ENCODE measurements at places on chromosomes 16 and 17.
A peak's percentile ranks its signal among the peaks of the same experiment; 100 is the strongest.

- no peak for DNase-seq
Measured at GRCh38 chr16:29705030-29705429, 26.1 kb downstream of the QPRT start.

GRCh38 chr17:1511756-1512321 lies 4.6 kb downstream of the INPP5K start:
- no peak for DNase-seq

- no peak for DNase-seq
Measured at GRCh38 chr17:3666516-3666915, 1.9 kb downstream of the TAX1BP3 start.

- no peak for DNase-seq
Measured at GRCh38 chr17:39706921-39707337, 7.1 kb downstream of the ERBB2 start.

- peak; percentile 61 for DNase-seq
Measured at GRCh38 chr17:63919311-63919723, 678 bp upstream of the GH1 start.

- peak; percentile 30 for DNase-seq
Measured at GRCh38 chr16:12573730-12574383, 229.8 kb downstream of the CPPED1 start.

GRCh38 chr17:40178021-40178601 lies 841 bp downstream of the RAPGEFL1 start:
- DNase-seq: no peak

- DNase-seq: no peak
Measured at GRCh38 chr17:33225994-33226393, 67.1 kb downstream of the ASIC2 start.

- DNase-seq: no peak
Measured at GRCh38 chr17:31499771-31500554, 108.5 kb downstream of the RAB11FIP4 start.

- DNase-seq: no peak
Measured at GRCh38 chr16:55120826-55121225, 190.2 kb downstream of the IRX5 start.

- DNase-seq: no peak
Measured at GRCh38 chr17:70239391-70239826, 70.1 kb downstream of the KCNJ2 start.

DNA sequence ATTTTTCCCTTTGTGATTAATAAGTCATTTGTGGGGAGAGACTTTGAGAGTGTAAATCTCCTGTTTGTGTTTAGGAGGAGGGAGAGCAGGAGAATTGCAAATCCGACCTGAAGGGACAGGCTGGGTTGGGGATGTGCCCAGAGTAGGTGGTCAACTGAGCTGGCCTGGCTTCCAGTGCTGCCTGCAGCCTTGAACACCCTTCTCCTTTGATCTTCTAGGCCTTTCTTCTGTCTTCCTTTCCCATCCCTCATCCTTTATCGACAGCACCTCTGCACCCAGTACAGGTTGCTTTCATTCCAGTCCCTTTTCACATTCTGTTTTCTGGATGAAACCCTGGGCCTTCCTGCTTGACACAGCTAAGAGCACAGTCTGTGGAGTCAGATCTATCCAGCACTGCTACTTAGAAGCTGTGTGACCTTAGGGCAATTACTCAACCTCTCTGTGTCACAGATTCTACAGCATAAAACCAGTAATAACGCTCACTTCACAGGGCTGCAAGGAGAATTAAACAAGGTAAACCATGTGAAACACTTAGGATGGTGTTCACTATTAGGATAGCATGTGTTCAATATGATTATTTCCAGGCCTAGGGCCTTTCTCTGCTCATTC lies 1.0 kb upstream of the CSNK2A2 start:
- DNase-seq: no peak

DNA sequence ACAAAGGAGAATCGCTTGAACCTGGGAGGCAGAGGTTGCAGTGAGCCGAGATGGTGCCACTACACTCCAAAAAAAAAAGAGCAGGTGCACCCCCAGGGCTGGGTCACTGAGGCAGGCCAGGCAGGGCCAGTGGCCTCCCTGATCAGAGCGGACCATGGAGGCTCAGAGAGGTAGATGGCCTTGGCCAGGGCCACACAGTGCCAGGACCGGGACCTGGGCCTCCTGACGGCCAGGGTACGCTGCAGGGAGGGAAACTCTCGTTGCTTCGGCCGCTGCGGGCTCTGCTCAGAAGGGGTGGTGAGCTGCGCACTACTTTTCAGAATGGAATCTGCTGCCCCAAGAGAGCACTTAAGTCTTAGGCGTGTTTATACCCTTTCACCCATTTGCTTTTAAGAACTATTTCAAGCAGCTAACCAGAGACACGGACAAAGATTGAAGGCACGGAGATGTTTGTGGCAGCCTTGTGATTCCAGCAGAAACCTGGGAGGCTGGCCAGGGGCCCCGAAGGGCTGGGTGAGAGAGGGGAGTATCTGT lies 17.1 kb downstream of the MYO1C start:
- no peak for DNase-seq

DNA sequence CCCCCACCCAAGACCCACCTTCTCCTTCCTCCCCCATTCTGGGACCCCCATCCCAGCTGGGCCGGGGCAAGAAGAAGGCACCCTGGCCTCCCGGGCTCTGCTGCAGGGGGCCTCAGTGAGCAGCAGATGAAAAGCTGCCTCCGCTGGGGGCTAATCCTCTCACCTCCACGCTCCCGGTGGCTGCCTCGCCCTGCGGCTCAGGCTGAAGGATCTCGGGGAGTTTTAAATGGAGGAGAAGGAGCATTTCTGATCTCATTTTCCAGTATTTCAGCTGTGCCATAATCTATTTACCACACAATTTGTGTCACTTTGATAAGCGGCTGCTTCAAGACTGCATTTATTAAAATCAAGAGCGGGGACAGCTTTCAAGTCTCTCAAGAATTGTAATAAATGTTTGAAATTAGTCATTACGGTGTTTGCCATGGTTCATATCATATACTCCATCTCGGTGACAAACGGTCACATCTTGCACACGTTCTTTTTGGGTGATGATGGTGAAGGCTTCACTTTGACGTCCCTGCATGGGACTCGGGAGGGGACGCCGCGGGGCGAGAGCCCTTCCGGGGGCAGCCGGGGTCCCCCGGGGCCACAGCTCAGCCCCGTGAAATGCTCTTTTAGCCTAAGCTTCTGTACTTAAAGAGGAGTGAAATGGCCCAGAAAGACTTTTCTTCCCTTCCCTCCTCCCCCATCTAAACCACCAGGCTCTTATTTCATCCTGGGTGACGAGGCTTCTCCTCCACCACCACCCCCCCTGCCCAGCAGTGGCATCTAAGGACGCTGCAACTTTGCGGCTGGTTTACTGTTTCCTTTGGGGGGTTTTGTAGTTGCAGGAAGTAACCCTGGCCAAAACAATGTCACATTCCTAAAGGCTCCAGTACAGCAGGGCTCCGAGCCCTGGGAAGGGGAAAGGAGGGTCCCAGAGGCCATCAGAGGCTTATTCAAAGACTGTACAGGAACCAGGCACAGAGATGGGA lies 313.1 kb upstream of the TNRC6C start:
- DNase-seq: peak; percentile 25

GRCh38 chr16:67516296-67517154 lies 12.1 kb upstream of the RIPOR1 start:
- no peak for DNase-seq

DNA sequence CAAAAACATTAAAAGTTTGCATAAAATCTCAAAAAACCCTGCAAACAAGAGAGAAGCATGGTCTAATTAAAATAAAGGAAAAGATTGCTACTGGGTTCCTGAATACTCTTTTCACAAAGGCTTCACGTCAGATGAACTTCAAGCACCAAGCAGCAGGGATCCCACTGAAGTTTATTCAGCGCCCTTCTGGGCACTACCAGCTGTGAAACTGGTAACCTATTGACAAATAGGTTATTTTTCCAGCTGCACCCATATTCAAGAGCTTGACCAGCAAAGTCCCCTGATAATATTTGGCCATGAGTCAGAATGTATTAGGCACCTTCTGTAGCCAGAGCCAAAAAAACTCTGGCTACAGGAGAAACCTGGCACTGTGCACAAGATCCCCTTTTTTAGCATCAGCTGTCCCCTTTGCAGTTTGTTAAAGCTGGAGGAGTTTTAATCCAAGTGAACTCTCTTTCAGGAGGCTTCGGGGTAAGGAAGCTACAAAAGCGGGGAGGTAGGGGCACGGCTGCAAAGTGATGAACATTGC lies 60.3 kb downstream of the GRIN2A start:
- DNase-seq: no peak

- DNase-seq: no peak
Measured at GRCh38 chr17:59804901-59805465, 87.8 kb downstream of the TUBD1 start.

- DNase-seq: peak; percentile 42
Measured at GRCh38 chr17:39547713-39548478, 59.8 kb downstream of the NEUROD2 start.

DNA sequence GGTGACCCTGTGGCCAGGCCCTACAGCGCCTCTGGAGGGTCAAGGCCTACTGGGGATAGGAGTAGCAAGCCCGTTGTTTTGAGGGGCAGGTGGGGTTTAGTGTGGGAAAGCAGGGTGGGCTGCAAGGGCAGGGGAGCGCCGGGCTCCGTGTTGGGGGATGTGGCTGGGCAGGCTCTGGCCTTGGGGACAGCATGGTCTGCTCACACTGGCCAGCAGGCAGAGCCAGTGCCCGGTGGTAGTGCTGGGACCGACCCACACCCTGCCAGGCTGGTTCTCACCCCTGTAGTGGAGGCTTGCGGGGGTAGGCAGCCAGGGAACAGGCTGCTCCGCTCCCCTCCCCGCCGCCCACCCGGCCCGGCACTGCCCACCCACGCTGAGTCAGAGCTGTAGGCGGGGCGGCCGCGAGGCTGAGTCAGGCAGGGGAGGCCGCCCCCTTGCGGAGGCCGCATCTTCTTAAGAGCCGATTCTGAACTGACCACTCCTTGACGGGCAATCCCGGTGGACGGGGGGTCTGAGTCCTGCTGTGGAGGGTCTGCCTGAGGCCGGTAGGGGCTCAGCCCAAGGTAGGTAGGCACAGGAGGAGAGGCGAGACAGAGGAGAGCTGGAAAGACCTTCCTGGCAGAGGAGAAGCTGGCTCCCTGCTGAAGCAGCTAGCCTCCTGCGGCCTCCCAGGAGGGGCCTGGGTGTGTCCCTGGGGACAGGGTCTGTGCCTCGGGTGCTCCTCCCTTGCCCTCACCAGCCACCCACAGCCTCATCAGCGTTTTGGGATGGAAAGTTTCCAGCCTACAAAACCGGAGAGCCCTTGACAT lies 62.4 kb downstream of the BAIAP2 start:
- DNase-seq: peak; percentile 26

GRCh38 chr16:57809276-57810196 lies 7.2 kb upstream of the KIFC3 start:
- no peak for DNase-seq

DNA sequence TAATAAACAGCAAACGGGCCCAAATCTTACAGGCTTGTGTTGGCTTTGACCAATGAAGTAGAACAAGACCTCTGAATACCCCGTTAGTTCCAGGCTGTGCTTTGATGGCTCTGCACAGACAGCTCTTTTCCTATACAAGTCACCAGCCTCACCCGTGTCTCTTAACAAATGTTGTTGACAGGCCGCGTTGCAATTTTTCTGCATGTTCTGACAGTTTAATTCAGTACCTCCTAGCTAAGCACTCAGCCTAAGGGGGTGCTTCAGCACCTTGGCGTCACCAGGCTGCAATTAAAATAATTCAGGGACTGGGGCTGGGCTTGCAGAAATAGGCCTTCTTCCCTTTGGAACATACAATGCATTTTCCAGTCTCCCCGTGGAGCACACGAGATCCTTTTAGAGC lies 500.1 kb downstream of the MAF start:
- no peak for DNase-seq

DNA sequence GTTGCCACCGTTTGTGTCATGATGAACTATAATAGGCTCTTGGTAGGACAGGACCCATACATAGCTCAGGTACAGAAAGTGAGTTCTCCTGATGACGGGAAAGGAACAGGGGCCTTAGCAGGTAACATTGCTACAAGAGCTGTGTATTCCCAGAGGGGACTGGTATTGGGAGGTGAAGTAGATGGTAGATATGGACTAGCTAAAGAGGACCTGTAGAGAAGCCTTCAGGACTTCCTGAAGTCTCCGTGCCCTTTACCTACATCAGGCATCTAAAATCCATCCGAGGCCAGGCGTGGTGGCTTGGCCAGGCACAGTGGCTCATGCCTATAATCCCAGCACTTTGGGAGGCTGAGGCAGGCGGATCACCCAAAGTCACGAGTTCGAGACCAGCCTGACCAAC lies 12.7 kb upstream of the SMARCD2 start:
- no peak for DNase-seq

GRCh38 chr16:86934581-86935375 lies 356.4 kb downstream of the FOXL1 start:
- DNase-seq: no peak

- DNase-seq: no peak
Measured at GRCh38 chr17:28841901-28842281, 699 bp downstream of the FAM222B start.

DNA sequence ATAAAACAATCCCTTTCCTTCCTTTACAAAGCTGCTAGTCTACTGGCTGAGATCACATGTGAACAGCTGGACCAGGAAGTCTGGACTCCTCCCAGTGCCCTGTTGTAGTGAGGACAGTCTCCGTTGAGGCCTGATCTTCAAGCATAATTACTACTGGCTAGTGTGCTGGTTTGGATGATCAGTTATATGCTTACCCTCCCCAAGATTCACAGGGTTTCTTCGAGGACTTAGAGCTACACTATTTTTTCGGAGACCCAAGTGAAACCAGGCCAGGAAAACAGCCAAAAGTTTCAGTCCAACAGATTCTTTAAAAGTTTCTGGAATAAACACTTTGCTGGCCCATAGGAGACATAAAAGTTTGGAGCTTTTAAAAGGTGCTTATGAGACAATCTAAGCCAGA lies 194.9 kb upstream of the CDH11 start:
- no peak for DNase-seq

GRCh38 chr16:31087481-31087880 lies 1.3 kb downstream of the PRSS53 start:
- DNase-seq: no peak

- no peak for DNase-seq
Measured at GRCh38 chr17:38341035-38341721, 2.6 kb downstream of the GPR179 start.

DNA sequence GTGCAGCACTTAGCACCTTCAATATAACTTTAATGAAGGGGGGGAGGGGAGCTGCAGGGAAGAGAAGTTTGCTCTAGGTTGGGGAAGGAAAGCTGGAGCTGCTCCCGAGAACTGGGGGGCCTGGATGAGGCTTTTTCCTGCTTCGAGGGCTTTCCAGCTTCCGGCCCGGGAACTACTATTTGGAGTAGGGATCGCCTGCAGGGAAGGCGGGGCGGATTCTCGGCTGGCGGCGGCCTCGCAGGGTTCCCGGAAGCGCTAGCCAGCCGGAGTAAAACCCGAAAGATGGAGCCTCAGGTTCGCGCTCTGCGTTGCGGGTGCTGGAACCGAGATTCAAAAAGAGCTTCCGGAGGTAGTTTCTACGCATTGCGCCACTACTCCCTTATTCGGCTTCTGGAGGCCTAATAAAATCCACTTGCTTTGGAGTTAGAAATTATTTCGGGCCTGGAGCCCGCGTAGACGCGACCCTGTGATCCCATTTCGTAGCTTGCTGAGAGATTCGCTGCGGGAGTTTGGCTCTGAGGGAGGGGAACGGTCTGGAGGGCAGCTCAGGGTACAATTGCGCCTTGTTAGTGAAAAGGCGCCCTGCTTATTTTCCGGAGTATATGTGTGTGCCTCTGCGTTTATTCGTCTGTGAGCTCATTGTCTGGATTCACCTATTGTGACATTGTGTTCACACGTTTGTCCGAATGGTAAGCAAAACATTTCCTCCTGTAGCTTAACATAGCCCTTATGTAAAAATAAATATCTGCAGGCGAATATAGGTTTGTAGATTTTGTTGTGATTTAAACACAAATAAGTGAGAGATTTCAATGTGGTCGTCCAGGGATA lies 652 bp downstream of the PRAC2 start:
- DNase-seq: no peak

GRCh38 chr16:19659554-19659953 lies 58.5 kb downstream of the KNOP1 start:
- DNase-seq: no peak

All from stimulated activated CD4-positive, alpha-beta T cell treated with anti-CD3 and anti-CD28 coated beads, Interleukin-1b, Interleukin-23, amount 100 ng/mL, for 24 hours (primary cell).